Body of pancreas (tissue), 4 donors: ENCODE measurements at places on chromosomes 13 and 19. TPM values are rescaled to one million over a fixed set of nuclear protein-coding genes. Genes with fewer than 3 reads are reported as not detected.

The SWSAP1 gene
- 2.0 TPM for total RNA-seq

The FLT3LG gene
- 0.52 TPM for total RNA-seq

The JSRP1 gene
- not detected for total RNA-seq

The ZNF90 gene
- total RNA-seq: 13.5 TPM

The MAST3 gene
- 35.3 TPM for total RNA-seq

The HIF3A gene
- total RNA-seq: 63.3 TPM

The ZNF493 gene
- 36.6 TPM for total RNA-seq

The IZUMO2 gene
- total RNA-seq: not detected

The HIPK4 gene
- not detected for total RNA-seq

The EFNB2 gene
- total RNA-seq: 6.7 TPM

The TNFSF9 gene
- total RNA-seq: not detected

The AP1M1 gene
- 22.3 TPM for total RNA-seq

The ZBTB32 gene
- not detected for total RNA-seq

The CEACAM19 gene
- 3.9 TPM for total RNA-seq

The IL27RA gene
- 3.6 TPM for total RNA-seq

The NKPD1 gene
- total RNA-seq: not detected

The HRC gene
- 4.3 TPM for total RNA-seq

The FFAR2 gene
- total RNA-seq: not detected

The CGB5 gene
- total RNA-seq: not detected

The KLF12 gene
- 2.9 TPM for total RNA-seq
